ENCODE measurements at places on chromosomes 5 and 9.

DNA sequence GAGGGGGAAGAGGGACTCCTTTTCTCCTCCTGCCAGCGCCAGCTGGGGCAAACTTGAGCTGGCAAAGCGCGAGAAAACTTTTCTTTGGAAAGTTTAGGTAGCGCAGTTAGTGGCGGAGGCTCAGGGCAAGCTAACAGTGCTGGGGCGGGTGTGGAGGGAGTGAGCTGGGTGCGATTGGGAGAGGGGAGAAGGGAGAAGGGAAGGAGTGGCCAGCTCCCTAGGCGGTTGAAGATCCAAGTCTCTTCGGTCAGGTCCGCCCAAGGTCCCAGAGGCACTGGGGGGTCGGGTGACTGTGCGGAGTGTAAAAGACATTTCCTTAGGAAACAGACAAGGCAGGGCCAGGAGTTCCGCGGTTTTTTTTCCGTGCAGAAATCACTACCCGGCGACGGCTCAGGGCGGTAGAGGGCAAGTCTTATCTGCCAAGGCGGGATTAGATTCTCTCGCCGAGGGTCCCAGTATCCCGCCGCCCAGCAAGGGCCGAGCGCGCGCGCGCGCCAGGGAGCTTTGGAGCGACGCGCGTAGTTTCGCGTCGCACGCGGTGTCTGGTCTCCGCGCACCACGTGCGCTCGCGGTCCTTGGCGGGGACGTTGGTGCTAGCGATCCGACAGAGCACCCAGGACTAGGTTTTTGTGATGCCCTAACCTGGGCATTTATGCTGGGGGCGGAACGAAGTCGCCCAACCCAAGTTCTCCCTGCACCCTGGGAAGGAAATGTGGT is 33.6 kb upstream of the NFIB start:
- DNase-seq = no peak

GRCh38 chr9:135284386-135285134 is 195.0 kb upstream of the PPP1R26 start:
- DNase-seq = no peak

DNA sequence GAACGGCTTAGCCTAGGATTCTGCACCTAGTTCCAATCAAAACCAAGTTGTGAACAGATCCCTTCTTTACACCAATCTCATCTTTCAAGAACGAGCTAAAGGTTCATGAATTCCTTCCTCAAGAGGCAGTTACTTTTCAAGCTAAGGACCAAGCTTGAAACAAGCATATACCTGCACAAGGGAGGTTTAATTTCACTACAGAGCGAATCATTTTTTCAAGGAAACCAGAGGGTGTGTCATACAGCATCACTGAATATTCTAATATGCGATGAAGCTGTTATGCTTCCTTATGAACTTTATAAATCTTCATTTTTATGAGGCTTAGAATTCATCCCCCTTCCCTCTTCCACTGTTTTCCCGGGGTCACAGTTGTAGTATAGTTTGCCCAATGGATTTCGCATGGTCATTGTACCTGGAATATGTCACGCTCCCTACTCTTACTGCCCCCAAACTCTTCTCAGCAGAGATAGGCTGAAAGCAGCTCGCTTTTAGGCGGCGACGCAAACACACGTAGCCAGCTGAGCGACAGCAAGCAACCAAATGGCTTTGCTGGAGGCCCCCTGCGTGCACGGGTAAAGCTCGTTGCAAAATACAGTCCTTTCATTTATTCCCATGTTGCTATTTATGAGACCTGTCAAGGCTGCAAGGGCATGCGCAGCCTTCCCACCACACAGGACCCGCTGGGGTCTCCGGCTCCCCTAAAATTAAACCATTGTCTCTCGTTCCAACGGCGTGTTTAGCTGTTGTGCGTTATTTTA is 832 bp downstream of the LMBRD2 start:
- peak; percentile 19 for DNase-seq

GRCh38 chr9:137139468-137140150 is 655 bp downstream of the GRIN1 start:
- no peak for DNase-seq

DNA sequence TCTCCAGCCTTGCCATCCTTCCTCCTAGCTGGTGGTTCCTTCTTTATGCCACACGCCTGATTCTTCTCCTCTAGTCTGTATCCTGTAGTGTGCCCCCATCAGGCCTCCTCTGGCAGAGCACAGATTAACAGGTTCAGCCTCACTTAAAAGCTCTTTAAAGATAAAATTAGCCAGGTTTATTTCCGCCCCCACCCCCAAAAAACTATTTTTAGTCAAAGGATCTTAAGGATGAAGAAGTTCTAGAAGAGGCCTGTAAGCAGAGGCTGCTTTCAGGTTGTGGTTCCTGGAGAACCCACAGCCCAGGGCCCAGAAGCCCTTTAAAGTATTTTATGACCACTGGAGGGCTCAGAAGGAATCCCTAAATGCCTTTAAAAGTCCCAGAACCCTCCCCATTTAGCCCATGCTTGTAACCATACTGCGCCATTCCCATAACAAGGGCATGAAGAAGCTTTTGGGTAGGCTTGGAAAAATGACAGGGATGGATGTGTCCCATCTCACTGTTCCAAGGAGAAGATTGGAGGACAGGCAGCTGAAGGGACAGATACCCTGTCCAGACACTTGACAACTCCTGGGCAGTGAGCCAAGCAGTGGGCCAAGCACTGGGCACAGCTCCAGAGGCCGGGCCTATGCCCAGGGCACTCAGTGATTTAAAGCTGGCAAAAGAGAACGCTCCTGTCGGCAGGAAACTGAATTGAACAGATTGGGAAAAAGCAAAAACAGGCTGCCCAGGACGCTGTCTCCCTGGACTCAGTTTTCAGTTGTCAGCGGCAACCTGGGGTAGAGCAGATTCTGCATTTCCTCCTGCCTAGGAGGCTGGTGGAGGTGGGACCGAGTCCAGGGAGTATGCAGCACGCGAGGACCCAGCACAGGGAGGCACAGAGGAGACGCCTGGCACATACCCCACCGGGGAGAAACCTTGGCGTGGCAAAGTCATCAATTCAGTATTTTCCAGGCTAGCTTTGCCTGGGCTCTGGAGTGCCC is 106.3 kb upstream of the SSBP2 start:
- DNase-seq = no peak

- DNase-seq = no peak
Observed at GRCh38 chr5:32443145-32443540, 1.4 kb downstream of the ZFR start.

DNA sequence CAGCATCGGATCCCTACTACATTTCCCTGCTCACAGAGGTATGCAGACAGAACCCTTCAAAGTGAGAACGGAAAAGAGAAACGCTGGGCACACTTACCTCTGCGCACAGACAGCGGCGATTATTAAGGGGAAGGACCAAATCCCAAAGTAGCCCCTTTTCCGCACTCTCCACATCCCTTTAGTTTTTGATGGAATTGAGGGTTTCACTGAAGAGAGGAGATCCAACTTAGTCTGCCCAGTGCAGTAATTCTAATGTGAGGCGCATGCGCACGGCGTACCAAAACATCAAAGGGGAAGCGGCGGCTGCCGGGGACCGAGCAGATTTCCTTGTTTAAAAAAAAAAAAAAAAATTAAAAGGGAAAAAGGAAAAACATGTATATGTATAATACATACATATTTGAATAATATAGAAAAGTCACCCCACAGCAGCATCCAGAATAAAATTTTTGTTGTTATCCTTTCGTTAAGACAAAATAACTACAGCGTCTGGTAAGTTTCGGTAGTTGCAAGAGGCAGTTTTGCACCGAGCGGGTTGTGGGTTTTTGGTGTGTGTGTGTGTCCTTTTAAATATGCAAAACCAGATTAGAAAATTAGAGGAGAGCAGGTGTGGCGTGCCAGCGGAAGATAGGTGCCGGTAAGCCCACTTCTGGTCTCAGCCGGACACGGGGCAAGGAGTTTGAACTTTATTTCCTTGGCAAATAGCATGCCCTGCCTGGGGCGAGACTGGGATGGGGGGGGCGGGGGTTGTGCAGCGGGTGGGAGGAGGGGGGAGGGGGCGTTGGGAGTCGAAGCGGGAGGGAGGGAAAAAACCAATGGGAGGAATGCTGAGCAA is at the start of gene GABRB2:
TSS of gene GABRB2 (minus strand) at position 256 of the 832 bp plus-strand sequence. CDS start at position 174, 82 bp downstream.
- DNase-seq = no peak

DNA sequence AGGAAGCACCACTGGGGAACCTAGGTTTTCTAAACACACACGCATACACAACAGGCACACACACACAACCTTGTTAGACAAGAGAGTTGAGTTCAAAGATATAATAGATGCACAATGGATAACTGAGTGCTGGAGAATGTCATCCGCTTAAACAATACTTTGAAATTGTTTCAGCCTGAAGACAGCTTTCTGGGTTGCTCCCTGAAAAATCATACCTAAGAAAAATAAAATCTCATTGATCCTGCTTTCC is 126.1 kb downstream of the TMEM161B start:
- no peak for DNase-seq

DNA sequence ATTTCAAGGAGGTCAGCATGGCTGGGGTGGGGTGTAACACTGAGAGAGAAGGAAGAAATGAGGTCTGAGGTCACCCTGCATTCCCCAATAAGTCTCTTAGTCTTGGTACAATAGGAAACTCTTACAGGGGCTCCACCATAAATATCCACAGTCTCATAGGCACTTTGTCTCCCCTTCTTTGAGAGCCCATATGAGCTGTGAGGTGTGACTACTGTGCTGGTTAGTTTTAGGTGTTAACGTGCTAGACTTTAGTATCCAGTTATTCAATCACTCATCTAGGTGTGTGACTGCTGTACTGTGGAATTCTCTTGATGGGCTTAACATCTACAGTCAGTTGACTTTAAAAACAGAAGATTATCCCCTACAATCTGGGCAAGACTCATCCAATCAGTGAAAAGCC is 378.1 kb upstream of the RFX3 start:
- no peak for DNase-seq

DNA sequence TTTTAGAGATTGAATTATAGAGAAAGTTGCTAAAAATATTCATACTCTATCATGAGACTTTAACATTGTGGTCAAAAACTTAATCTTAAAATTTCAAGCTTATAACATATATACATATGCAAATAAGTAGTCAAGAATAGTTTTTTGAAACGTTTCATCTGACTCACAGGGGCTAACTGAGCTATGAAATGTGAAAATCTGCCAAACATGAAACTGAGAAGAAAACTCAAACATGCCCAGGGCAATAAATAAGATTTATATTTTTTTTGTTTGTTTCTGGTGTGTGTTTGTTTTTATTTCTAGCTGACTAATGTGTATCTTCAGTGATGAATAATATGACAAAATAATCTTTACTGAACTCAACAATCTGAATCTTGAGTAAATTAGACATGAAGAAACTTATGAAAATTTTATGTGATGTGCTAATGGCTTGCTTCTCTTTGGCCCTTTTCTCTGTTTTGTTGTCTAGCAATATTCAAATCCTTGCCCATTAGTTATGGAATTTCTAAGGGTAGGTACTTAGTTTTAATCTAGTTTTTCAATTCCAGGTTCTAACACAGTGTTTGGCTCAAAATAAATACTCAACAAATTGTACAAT is 99.9 kb downstream of the FAM174A start:
- DNase-seq = no peak

- no peak for DNase-seq
Observed at GRCh38 chr5:137164961-137165360, 334.2 kb downstream of the SPOCK1 start.

GRCh38 chr5:17257705-17258273 is 40.4 kb downstream of the BASP1 start:
- no peak for DNase-seq

DNA sequence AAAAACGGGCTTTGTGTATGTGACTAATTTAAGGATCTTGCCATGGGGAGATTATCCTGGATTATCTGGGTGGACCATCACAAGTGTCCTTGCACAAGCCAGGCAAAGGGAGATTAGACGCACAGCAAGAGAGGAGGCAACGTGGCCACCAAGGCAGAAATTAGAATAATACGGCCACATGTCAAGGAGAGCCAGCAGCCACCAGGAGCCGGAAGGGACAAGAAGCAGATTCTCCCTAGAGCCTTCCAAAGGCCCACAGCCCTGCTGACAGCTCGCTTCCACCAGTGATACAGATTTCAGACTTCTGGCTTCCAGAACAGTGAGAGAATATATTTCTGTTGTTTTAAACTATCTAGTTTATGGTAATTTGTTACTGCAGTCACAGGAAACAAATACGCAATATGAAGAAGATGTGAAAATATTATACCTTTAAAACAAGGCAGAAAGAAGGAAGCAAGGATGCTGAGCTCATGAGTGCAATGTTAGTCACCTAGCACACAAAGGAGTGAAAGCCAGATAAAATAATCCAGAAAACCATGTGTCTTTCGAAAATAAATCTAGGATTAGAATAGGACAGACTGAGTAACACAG is 28.7 kb upstream of the F2RL1 start:
- no peak for DNase-seq

DNA sequence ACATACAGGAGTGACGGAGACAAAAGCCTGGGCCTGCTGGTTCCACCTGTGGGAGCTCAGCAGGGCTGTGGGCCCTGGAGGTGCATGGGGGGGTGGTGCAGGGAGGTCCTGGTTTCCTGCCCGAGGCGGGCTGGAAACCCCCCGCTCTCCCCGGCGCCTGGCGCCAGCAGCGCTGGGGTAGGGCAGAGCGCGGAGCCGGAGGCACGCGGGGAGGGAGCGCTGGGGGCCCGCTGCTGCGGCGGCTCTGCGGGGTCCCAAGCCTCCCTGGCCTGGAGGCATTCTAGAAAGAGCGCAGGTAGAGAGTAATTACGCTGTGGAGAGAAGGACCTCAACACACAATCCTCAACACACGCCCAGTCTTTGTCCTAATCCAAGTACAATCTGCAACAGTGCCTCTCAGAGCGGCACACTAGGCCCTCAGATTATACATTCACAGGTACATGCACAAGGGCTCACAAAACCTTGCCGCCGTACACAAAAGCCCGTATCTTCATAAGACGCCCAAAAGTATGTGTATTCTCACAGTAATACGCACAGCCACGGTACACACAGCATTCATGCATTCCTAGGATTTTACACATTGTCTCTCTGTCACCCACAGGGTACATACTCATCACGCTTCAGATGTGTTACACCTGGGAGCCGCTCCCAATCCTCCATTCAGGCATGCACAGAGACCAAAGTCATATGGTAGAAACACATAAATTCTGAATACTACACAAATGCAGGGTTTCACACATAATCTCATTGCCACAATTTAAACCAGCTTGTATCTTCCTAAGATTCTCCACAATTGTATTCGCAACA is 2.1 kb upstream of the HAND1 start:
- no peak for DNase-seq

- DNase-seq = no peak
Observed at GRCh38 chr5:95850391-95850894, 27.9 kb upstream of the GLRX start.

GRCh38 chr5:78908173-78909061 is 76.7 kb downstream of the ARSB start:
- no peak for DNase-seq

DNA sequence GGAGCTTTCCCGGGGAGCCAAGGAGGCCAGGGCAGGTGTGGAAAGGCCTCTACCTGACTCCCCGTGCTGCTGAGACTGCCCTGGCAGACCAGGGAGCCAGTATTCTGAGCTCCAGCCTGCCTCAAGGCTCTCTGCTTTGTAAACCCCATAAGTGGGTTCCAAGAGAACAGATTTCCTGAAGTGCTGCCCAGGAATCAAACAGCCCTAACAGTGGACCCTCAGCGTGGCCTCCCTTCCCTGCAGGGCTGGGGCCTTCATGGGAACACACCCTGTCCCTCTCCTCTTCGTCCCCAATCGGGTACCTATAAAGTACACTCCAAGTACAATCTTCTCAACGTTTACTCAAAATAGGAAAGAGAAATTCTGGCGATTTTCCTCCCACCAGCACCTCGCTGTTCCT is 252.5 kb downstream of the FSTL4 start:
- DNase-seq = no peak

- DNase-seq = no peak
Observed at GRCh38 chr9:130599625-130600024, 20.2 kb downstream of the FUBP3 start.
